IMR-90 (cell line): ENCODE measurements at places on chromosomes 11 and 22.

DNA sequence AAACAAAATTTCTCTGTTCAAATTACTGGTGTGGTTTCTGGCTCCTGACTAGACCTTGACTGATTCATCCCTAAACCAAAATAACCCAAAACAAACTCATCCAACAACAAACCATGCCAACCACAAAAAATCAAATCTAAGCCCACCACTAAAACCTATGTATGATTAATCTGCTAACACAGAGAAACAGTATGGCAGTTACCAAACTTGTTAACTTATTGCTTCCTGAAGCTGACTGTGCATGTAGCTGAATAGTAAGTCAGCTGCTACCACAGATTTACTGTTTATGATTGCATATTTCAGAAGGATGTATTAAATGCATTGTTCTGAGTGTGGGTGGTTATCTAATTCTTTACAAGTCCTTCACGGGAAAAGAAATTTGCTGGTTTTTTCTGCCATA is 231.1 kb downstream of the SWAP70 start:
- peak; percentile 51 for DNase-seq

GRCh38 chr22:35539910-35540594 is 579 bp upstream of the RASD2 start:
- peak; percentile 22 for DNase-seq

DNA sequence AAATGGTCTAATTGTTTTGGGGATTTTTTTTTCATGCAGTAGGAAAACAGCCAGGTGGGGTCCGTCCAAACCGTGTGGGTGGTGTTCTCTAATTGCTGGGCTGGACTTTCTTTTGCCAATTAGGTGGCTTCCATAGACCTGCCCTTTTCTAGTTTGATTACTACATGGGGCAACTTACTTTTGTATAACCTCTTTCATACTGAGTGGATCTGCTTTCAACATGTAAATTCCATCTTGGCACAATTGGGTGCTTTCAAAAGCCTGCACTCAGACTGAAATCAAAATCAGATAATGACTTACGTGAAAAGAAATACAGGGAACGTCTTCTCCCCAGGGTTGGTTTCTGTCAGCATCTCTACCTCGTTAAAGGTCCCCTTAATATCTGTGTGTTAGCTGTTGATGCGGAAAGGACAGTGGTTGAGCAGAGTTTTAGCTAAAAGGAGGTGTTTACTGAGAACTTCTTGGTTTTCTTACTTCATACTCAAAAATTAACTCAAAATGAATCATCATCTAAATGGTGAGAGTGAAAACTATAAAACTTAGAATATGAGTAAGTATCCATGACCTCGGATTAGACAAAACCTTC is 72.1 kb downstream of the BARX2 start:
- DNase-seq: no peak

DNA sequence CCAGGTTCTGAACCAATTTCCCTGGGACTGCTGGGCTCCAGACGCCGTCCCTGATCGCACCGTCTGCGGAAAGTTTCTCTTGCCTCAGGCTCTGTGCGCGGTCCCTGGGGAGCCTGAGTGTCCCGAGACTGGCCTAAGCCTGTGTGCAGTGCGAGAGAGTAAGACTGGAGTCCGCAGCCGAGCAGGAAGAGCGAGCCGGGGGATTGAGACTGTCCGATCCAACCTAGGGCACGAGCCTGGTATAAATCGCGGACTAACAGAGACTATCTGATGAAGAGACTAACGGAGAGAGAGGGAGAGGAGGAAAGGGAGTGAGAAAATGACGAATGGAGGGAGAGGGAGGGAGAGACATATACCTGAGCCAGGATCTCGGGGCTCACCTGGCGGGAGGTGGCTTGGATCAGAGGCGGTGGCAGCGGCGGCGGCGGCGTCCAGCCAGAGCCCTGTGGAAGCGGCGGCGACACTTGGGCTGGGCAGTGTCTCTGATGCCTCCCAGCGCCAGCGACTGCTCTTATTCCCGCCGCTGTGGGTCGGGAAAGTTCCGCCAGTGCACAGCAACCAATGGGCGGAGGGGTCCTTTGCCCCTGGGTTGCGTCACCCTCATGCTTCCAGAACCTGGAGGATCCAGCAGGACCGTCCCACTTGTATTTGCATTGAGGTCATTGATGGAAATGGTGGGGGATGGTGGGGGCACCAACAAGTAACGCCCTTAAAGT is at the start of gene CALCA:
CALCA (minus strand) TSS at position 487 of the 716 bp plus-strand sequence. CDS start 1,159 bp downstream, outside the sequence.
- DNase-seq: no peak

- peak; percentile 99 for DNase-seq
Observed at GRCh38 chr11:28384418-28384817, 276.2 kb downstream of the METTL15 start.

- DNase-seq: no peak
Observed at GRCh38 chr22:24451162-24451561, 23.8 kb downstream of the ADORA2A start.

GRCh38 chr22:23137905-23138561 is 3.8 kb downstream of the RSPH14 start:
- no peak for DNase-seq

DNA sequence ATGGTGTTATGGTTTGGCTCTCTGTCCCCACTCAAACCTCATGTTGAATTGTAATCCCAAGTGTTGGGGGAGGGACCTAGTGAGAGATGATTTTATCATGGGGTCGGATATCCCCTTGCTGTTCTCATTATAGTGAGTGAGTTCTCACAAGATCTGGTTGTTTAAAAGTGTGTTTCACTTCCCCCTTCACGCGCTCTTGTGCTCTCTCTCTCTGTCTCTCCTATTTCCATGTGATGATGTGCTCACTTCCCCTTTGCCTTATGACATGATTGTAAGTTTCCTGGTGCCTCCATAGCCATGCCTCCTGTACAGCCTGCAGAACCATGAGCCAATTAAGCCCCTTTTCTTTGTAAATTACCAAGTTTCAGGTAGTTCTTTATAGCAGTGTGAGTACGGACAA is 765.1 kb downstream of the KCNA4 start:
- DNase-seq: no peak

DNA sequence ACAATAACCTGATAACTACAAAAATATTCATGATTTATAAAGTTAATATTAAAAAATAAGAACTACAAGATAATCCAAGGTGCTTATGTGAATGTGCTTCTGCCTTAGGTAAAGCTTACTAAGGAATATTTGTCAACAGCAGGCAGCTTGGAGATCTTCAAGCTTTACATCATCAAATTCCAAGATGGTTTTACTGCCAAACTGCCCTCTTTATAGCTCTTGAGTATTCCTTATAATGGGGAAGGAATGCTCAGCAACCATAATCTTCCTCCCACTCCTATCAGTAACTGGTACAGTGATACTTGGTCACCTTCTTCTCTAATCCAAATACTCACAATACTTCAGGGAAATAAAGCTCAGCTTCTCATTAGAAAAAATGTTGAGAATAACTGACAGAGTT is 30.1 kb downstream of the SBF2 start:
- peak; percentile 85 for DNase-seq

- no peak for DNase-seq
Observed at GRCh38 chr11:63873311-63873710, 34.4 kb downstream of the MARK2 start.

GRCh38 chr11:32081129-32081641 is 9.7 kb upstream of the RCN1 start:
- peak; percentile 64 for DNase-seq

DNA sequence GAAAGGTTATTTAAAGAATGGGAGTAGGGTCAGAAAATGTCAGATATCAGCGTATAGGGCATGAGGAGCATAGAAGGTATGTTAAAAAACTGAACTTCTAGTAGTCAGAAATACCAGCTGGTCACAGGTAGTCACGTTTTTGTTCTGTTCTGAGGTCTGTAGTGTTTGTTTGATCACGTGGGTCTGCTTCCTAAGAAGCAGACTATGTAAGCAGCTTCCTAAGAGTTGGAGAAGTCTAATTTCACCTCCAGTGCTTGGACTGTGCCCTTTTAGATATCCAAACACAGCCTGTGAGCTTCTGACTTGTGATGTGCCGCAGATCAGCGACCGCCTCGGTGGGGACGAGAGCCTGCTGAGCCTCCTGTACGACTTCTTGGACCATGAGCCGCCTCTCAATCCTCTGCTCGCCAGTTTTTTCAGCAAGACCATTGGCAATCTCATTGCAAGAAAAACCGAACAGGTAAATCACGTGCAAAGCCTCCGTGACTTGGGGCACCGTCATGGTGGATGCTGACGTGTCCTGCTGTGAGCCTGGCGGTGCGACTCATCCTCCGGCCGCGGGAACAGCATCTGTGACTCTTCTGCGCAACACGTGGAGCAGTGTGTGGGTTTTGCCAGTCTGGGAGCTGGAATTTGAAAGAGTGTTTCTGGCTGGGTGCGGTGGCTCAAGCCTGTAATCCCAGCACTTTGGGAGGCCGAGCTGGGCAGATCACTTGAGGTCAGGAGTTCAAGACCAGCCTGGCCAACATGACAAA is 63.5 kb downstream of the PPP6R2 start:
- no peak for DNase-seq
